Mammary epithelial cell (primary cell): ENCODE measurements at places on chromosomes 4 and X.
A peak's percentile ranks its signal among the peaks of the same experiment; 100 is the strongest.

DNA sequence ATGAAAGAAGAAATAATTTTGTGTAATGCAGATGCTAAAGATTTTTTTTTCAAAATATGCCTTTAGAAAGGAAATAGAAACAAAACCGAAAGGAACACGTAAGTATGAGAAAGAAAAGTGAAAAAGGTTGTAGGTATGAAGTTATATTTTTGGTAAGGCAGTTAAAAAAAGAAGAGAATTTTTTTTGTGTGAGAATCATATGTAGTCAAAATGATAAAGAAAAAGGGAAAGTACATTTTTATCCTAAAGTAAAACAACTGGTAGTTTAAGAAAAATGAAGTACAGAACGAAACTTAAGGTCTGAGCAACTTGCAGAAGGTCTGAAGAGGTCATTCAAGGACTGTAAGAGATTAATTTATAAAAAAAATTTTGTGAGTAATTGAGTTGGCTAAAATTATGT, 164.0 kb upstream of the TRAM1L1 start:
- DNase-seq = no peak

- peak; percentile 53 for DNase-seq
Observed at GRCh38 chr4:8427761-8428287, 12.7 kb downstream of the ACOX3 start.

DNA sequence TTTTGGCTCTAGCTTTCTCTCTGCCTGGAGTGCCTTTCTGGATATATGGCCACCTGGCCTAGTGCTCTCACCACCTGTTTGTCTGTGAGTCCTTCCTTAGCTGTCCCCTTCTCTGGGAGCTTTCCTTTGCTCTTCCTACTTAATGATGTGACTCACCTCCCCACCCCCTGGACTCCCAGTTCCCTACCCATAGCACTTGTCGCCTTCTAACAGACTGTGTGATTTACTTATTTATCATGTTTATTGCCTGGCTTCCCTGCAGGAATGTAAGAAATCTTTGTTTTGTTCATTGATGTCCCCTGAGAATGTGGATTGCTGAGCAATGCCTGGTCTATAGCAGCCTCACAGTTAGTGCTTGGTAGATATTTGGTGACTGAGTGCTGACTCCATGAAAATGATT, 18.9 kb downstream of the ADD1 start:
- peak; percentile 7 for DNase-seq

DNA sequence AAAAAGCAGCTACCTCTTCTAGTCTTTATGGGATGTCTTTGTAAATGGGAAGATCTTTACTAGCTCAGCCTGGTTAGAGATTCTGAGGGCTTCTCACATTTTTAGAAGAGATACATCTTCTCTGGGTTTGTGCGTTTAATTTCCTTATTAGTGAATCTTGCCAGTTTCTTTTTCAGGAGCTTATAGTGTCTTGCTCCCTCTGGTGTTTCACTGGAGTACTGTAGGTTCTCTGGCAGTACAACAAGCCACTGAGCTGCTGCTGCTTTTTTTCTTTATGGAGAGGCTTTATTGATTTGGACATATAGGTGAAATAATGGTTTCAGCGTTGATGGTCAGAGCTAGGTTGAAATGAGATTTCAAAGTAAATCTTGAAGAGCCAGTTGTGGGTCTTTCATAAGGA, 82.9 kb downstream of the LAS1L start:
- DNase-seq = peak; percentile 8

- no peak for DNase-seq
Observed at GRCh38 chr4:128334256-128334655, 46.6 kb upstream of the PGRMC2 start.

GRCh38 chr4:26873391-26874026, 12.9 kb downstream of the STIM2 start:
- DNase-seq = no peak

GRCh38 chrX:56618323-56618722, 54.9 kb downstream of the UBQLN2 start:
- DNase-seq = no peak

DNA sequence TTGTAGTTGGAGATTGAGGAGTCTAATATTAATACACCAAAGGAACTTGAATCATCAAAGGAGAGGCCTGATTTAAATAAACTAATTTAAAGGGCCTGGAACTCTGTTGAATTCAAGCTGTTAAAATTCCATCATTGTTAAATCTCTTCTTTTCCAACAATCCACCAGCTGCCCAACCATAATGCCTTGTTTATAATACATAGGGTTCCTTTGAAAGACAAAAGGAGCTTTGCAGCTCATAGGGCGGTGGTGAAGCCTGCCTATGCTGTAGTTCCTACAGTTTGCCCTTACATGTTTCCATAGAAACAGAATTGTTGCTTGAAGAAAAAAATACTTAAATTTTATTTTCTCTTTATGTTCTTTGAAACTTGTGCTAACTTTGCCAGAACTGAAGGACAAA, 102.8 kb downstream of the GLUD2 start:
- no peak for DNase-seq

DNA sequence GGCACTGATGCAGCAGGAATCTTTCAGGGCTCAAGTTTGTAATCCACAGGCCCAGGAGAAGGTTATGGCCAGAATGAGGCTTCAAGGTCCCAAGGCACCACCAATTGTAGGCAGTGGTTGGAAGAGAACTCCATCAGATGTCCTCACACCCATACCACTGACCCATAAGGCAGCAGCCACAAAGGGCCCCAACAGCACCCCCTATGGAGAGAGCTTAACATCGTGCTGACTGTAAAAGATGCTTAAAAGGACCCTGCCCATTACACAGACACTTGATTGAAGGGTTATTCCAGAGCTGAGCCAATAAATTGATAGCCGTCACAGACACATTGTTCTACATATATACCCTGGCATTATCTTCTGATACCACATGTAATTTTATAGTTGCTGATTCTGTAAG, 113.7 kb downstream of the SOWAHB start:
- no peak for DNase-seq

DNA sequence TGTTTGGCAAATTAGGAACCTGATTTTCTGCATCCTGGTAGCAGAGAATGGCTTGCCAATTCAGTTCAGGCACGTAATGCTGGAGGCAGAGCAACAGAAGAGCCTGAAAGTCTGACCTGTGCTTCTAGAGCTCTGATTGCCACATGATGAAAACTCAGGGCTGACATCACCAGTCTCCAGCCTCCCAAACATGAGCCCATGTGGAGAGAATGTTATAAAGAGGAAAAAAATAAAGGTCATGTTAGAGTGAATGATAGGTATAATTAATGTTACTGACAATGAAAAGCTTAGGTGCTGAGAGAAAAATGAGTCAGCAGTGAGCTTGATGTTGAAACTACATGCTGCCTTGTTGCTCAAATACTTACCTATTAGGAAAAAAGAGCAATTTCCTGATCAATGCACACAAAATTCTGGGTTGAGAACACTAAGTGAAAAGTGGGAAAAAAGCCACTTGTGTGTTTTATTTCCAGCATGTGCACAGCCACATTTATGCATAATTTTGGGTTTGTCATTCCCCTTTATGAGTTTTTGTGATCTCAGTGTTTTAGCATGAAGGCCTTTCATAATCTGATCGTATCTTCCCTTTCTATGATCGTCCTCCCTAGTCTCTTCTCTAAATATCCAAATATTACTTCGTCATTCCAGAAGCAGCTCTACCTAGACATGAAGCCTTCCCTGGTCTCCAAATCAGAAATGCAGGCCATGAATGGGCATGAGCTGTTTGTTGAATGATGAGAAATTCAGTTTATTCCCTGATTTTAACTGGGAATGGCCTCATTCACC, 113.3 kb upstream of the CPEB2 start:
- peak; percentile 88 for DNase-seq

- DNase-seq = no peak
Observed at GRCh38 chr4:20017070-20017776, 234.5 kb upstream of the SLIT2 start.

GRCh38 chrX:45381366-45381765, 180.7 kb upstream of the DIPK2B start:
- no peak for DNase-seq

- DNase-seq = no peak
Observed at GRCh38 chr4:95830651-95831050, 9.2 kb upstream of the PDHA2 start.

DNA sequence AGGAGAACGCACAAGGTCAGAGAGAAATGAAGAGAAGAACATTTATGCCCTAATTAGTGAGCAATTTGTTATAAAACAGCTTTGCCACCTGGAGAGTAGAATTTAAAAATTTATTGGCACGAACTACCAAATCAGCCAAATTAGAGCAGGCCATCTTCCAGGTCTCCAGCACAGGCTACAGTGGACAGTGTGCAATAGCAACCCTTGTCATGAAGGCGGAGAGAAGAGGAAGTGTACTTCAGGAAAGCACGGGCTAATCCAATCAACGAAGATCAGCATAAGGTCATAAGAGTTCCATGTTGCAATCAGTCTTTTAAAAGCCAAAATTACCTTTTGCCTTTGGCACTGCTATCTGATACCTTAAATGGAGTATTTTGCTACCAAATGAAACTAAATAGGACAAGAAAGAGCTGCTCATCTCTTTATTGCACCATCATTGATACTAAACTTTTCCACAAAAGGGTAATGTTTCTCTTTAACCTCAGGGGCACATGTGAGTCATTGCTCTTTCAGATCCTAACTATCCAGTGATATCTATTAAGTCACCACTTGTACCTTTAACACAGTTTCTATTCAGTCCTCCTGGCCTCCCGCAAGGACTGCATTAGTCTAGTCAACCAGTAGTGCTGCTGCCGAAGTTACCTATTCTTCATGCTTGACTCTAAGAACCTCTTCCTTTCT, 19.9 kb downstream of the ANK2 start:
- DNase-seq = peak; percentile 26

GRCh38 chrX:38831949-38832348, 30.7 kb downstream of the MID1IP1 start:
- no peak for DNase-seq

- no peak for DNase-seq
Observed at GRCh38 chrX:1564750-1565683, 26.4 kb upstream of the AKAP17A start.

DNA sequence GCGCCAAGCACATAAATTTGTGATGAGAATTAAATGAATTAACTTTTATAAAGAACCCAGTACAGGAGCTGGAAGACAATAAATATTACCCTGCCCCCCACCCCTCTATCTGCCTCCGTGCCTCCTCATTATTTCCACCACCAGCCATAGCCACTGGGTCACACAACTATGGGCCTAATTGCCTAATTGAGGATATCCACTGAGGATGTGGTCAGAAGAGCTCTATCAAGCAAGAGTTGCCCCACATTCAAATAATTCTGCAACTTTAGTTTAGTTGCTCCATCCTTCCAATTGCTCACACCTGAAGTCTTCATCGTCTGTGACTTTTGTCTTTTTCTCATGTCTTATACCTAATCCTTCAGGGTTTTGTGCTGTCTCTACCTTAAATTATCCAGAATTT, 9.5 kb upstream of the CXCL8 start:
- no peak for DNase-seq

GRCh38 chr4:56220261-56220660, 167.0 kb downstream of the AASDH start:
- no peak for DNase-seq

- DNase-seq = peak; percentile 17
Observed at GRCh38 chr4:109912706-109913595, at the start of gene EGF. TSS of gene EGF (plus strand) at chr4:109912883. CDS start at chr4:109913336, 453 bp downstream.

DNA sequence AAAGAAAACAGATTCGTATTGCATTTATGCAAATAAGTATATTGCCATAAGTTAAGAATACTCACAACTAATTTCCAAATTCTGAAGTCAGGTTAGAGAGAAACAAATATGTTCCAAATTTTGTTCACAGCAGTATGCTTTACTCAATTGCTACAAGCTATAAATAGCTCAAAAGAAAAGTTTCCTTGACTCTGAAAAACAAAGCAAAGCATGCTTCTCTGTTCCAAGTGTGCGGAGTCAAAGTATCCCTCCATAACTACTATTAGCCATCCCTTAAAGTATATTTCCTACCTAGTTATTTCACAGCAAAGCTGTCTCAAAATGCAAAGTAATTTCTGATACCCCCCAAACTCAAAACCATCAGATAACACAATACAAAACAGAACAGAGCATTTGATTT, 47.3 kb downstream of the MGST2 start:
- no peak for DNase-seq

DNA sequence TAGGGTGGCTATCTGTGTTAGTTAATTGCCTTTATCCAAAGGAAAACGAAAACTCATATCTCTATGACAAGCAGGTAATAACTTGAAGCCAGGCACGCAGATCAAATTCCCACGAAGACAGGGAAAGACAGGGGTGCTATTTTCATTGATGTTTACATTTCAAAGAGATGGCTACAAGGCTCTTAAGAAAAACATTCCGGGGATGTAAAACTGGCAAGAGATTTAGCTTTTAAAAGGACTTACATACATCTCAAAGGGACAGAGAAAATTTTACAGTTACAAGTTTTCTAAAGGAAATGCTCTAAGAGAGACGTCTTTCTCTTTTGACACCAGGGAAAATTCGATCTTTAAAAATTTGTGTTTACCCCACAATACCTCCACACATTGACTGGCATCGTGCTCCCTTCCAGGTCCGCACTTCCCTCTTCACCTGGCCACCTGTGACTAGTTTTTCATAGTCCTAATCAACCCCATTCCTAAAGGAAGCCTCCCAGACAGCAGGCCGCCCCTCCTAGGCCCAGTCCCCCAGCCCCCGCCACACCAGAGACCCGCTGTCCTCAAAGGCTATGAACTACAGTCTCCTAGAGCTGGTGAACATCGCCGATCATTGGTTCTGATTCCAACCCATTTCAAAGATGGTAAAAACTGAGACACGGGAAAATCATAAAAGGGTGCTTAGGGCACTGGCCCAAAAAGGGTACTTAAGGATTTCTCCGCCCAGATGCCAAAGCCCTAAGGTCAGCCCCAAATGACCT, 649 bp upstream of the ARAF start:
- no peak for DNase-seq

- no peak for DNase-seq
Observed at GRCh38 chr4:41425650-41426049, 112.3 kb upstream of the LIMCH1 start.

DNA sequence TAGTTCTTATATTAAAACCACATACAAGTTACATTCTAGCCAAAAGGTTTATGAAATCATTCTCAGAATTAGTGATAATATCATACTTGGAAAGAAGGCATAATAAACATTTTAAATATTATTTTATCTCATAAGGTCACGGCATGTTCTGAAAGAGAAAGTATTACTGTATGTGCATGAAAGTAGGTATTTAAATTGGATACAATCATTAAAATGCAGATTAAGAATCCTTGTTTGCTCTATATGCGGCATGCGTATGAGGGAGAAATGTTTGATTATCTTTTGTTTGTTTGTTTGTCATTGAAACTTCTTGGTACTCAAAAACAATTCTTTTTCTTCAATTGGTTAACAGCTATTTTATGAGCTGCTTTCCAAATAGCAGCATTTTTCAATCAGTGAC, 183.9 kb upstream of the TLL1 start:
- no peak for DNase-seq

DNA sequence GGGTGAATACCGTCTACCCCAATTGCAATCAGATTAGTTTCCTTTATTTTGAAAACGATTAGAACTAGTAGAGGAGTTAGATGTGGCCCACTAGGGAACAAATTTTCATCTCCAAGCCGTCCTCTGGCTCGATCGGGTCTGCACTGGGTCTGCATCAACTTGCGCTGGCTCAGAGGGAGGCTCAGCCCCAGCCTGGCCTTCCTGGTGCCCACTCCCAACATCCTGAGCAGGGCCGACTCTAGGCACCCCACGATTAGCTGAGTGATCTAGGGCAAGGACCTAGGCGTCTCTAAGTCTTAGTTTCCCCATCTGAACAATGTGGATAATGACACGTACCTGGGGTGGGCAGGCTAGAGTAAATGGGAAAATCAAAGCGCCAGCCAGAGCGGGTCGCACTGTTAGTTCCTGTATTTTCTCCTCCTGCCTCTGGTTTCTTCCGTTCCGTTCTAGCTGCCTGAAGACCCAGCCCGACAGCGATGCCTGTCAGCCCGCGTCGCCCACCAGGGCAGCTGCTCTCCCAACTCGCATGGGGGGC, 7.7 kb upstream of the HAND2 start:
- DNase-seq = no peak
